ENCODE measurements at places on chromosomes 1 and 21.

- DNase-seq, result peak; percentile 66
These were observed 3.3 kb downstream of the KLHL21 start for GRCh38 chr1:6599141-6599975.

- no peak for DNase-seq
These were observed 25.7 kb downstream of the ANGPTL7 start for GRCh38 chr1:11214698-11215380.

DNA sequence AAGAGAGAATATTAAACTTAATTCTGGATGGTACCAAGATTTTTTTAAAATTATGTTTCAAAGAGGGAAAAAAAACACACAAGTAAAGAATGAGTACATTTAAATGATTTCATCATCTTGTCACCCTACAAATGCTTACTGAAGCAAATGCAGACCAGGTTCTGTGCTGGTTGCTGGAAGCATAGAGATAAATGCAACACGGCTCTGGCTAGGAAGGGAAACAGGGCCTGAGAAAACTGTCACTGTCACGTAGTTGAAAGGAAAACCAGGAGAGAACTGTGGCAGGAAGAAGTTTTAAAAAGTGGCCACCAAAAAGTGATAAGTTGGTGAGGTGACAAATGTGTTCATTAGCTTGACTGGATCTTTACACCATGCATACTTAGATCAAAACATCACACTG lies 336.9 kb upstream of the NFIA start:
- DNase-seq, result no peak

DNA sequence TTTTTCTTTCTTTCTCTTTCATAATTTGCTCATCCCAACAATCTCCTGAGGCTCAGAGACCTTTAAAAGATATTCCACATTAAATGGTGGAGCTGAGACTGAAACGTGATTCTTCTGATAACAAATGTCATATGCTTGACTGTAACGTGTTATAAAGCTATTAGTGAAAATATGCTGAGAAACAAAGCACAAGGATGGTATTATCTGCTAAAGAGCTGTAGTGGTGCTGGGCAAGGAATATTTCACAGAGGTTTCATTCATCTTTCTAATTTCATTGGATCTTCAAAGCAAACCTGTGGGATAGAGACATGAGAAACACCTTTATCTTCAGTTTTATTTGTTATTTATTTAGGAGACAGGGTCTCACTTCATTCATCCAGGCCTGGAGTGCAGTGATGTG lies 98.1 kb upstream of the WLS start:
- DNase-seq, result no peak

DNA sequence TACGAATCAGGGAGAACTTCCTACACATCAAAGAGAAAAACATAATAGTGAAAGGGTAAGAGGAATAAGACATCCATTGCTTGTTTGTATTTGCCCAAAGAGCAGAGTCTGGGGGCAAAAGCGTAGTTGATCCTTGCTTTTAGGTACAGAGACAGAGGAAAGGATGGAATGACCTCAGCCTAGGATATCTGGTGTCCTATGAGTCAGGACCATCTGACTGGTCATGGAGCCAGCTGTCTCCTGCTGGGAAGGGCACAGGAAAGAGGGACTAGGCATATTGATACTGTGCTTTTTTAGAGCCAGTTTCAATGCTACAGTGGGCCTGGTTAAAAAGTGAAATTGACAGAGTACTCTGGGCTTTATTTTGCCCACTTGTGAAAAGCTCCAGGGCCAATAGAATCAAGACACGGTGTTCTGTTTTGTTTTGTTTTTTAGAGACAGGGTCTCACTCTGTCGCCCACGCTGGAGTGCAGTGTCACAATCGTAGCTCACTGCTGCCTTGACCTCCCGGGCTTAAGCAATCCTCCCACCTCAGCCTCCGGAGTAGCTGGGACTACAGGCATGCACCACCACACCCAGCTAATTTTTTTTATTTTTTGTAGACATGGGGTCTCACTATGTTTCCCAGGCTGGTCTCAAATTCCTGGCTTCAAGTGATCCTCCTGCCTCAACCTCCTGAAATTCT lies 3.2 kb downstream of the PLEKHO1 start:
- DNase-seq, result no peak

DNA sequence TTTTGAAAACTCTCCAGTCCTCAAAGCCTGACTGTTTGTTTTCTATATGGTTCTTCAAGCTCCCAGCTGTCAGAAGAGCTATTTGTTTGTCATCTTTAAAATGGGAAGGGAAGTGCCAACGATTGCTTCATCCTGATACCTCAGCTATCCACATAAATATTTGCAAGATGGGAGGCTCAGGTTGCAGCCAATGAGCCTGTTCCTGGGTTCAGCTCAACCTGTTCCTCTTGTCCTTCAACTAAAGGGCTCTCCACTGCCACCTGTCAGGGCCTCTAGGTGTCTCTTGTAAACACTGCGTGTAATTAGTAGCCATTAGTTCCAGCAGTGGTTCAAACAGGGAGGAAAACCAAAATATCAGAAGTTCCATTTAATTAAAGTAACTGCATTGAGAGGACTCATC lies 445.1 kb downstream of the AJAP1 start:
- no peak for DNase-seq

DNA sequence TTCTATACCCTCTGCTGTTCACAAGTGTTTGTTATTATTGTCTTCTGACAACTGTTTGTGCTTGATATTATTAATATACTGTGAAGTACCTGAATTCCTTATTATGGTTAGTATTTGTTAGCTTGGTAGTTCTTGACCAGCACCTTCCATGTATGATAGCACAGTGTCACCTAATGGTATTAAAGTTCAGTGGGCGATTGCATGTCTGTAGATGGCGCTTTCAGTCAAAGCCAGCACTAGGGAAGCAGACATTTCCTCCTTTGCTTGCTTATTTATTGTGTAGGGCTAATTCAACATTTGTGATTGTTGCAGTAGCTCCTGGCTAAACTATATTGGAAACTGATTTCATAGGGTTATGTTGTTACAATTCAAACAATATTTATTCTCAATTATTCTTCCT lies 218.0 kb downstream of the ZP4 start:
- no peak for DNase-seq

DNA sequence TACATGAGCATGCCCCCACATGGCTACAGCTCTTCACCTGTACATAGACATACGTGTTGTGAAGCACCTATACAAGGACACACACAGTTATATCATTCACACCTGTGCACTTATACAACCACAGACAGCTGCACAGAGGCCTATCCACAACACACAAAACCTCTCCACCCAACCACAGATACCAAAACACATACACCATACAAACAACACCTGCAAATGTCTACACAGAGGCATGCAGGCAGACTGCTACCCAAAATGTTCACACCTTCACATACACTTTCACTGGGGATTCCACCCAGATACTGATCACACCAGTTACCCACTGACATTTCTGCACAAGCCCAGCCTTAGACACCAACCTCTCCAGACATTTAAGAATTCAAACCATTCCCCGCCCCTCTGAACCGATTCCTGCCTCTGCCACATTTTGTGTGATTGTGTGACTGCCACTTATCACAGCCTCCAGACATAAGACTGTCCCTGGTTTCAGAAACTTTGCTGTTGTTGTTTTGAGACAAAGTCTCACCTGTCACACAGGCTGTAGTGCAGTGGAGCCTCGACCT lies 2.0 kb downstream of the C1orf232 start:
- DNase-seq, result no peak

- no peak for DNase-seq
These were observed 56.8 kb downstream of the SIK1 start for GRCh38 chr21:43370091-43370658.

DNA sequence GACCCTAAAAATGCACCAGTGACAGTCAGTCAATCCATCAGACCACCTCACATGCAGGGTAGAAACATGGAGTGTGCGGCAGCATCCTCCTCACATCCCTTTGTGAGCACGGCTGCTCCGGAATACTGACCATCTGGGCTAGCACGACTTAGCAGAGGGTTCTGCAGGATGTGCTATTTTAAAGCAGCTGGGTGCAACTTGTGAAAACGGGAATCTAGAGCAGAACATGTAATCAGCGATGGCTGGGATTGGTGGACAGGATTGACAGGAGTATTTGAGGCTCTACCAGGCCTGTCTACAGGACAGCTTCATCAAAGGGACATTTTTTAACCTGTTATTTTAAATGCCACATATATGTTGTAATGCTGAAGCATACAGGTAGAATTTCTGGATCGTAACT lies 16.8 kb upstream of the PLEKHM2 start:
- no peak for DNase-seq

- peak; percentile 24 for DNase-seq
These were observed 21.3 kb upstream of the C1orf105 start for GRCh38 chr1:172398970-172399755.

GRCh38 chr1:232012773-232013386 lies 386.3 kb downstream of the DISC1 start:
- DNase-seq, result no peak

DNA sequence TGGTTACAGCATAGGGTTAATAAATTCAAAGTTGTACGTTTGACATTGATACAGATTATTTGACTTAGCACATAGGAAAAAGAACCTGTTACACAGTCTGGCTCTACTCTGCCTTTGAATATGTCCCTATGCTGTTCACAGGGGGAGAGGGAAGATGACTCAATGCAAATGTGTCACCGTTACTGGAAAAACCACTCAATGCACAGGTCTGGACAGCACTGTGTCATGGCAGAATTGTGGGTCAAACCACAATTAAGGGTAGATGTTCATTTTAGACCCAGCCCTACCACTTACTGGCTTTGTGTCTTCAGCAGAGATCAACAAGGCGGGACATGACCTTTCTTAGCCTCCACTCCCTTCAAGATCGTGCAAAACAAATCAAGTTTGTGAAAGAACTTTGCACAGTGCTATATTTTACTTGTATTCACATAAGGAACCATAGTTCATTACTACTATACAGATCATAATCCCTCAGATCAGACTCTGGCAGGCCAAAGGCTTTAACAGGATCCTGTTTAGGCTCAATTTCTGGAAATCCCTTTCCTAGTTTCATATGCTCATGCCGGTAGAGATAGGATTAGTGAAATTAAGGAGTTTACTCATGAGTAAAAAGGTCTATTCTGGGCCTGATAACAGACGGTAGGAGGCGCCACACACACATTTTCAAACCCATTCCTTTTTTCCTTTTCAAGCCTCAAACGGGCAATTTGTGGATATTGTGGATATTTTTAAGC lies 22.1 kb downstream of the EIF2D start:
- DNase-seq, result peak; percentile 59

GRCh38 chr1:82903626-82904025 lies 1095.3 kb downstream of the TTLL7 start:
- DNase-seq, result no peak

- no peak for DNase-seq
These were observed 1.6 kb upstream of the NPHP4 start for GRCh38 chr1:5993556-5994491.

- DNase-seq, result no peak
These were observed 14.2 kb downstream of the ALX3 start for GRCh38 chr1:110056285-110056683.

GRCh38 chr1:226814751-226815537 lies 55.5 kb upstream of the PSEN2 start:
- DNase-seq, result no peak

DNA sequence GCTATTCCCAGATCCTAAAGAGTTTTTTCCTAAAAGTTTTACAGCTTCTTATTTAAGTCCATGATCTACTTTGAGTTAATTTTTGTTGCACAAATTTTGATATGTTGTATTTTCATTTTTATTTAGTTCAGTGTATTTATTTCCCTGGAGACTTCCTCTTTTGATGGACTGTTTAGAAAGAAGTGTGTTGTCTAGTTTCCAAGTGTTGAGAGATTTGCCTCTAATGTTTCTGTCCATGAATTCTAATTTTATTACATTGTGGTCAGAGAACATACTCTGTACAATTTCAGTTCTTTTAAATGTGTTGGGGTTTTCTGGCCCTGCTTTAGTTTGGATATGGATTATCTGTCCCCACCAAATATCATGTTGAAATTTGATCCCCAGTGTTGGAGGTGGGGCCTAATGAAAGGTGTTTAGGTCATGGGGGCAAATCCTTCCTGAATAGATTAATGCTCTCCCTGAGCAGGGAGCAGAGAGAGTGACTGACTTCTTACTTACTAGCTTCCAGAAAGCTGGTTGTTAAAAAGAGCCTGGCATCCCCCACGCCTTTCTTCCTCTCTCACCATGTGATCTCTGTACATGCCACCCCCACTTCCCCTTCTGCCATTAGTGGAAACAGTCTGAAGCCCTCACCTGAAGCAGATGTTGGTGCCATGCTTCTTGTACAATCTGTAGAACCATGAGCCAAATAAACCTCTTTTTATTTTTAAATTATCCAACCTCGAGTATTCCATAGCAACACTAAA lies 4.6 kb downstream of the CHD1L start:
- DNase-seq, result no peak

- no peak for DNase-seq
These were observed 44.7 kb upstream of the COL24A1 start for GRCh38 chr1:86201311-86201710.

- no peak for DNase-seq
These were observed 65.5 kb upstream of the NRIP1 start for GRCh38 chr21:15130326-15130725.

DNA sequence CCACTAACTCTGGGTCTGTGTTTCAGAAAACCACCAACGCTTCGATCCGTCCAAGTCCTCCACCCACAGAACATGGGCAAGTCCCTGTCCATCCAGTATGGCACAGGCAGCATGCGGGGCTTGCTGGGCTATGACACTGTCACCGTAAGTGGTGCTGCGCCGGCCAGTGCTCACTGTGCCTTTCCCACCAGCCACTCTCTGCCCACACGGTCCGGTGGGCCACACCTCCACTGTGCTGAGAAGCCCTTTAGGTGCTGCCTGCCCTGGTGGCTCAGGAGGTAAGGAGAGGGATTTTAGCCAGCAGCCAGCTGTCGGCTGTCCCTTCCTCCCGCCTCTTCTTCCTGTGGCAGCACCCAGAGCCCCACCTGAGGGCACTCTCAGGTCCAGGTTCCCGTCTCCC lies 33.9 kb downstream of the PROK1 start:
- DNase-seq, result no peak

GRCh38 chr1:172770071-172770470 lies 111.2 kb downstream of the FASLG start:
- DNase-seq, result no peak

DNA sequence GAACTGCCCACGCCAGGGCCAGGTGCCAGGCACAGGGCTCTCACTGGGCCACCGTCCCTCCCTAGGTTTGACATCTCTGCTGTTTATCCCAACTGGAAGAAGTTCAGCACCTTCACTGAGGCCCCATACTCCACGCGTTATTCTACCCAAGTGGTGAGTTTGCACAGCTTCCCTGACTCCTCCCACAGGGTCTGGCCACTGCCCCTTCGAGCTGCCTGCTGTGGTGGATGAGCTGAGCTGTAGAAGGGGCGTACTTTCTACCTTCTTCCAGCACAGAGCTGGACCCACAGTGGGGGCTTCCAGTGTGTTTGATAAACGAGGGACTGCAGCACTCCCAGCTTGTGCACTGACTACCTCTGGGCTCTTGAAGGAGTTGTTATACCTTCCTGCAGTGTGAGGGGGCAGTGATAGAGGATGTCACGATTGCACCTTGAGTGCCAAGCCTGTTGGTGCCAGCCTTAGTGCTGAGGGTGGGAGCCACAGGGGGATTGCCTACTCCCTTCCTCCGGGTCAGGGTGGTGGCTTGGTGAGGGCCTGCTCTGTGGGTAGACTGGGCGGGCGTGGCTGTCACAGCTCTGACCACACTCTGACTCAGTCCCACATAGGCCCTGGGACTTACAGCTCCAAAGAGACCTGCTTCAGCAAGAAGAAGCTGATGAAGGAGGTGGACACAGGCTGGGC lies 5.9 kb upstream of the TTC22 start:
- DNase-seq, result no peak

- no peak for DNase-seq
These were observed 97.1 kb downstream of the TRIM11 start for GRCh38 chr1:228309326-228310067.

- no peak for DNase-seq
These were observed 724.1 kb upstream of the ADAMTS5 start for GRCh38 chr21:27691006-27691405.
